ENCODE measurements at places on chromosomes 4 and X.

- no peak for DNase-seq
Measured at GRCh38 chr4:108834835-108835384, 72.1 kb upstream of the ETNPPL start.

DNA sequence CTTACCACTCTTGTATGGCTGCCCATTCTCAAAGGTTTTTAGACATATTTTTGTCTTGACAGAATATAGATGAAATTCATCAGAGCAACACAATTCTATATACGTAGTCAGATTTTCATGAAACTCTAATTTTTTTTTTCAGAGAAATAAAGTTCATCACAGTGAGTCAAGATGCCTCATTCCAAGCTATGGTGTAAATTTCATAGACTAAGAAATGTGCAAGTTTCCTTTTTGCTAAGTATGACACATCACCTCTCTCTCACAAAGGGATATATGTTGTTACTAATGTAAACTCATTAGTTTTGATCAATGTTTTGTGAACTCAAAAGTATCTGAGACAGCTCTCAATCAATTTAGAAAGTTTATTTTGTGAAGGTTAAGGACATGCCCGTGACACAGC, 60.4 kb upstream of the ATXN3L start:
- DNase-seq: no peak

GRCh38 chr4:159204566-159204965, 101.7 kb downstream of the RAPGEF2 start:
- DNase-seq: no peak

DNA sequence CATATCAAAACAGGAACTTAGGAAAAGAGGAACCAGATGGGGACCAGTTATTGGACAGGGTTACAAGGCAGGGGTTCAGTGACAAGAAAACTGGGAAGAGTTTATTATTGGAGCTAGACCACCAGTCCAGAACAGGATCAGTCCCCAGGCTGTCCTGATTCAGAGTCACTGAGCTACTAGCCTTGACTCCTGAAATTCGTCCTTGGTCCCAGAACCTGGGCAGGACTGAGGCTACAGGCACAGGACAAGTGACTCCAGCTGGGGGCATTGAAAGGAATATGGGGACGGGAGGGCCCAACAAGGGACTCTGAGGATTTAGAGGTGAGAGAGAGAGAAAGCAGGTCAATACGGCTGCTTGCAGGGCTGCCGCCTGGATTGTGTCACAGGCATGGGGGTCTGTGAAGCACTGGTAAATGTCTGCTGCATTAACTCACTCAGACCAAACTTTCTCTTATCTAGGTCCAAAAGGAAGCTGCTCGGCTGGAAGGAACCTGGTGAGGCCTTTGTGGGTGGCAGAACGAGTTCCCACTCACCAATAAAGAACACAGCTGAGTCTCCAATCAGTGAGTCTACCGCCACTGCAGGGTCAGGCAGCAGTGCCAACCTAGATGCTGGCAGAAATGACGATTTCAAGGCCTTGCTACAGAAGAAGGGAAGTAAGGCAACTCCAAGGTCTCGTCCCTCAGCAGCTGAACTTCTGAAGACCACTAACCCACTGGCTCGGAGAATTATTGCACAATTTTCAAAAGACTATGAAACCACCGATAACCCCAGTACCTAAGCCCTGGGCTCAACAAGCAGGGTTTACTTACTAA, 11.3 kb upstream of the RTL5 start:
- no peak for DNase-seq

DNA sequence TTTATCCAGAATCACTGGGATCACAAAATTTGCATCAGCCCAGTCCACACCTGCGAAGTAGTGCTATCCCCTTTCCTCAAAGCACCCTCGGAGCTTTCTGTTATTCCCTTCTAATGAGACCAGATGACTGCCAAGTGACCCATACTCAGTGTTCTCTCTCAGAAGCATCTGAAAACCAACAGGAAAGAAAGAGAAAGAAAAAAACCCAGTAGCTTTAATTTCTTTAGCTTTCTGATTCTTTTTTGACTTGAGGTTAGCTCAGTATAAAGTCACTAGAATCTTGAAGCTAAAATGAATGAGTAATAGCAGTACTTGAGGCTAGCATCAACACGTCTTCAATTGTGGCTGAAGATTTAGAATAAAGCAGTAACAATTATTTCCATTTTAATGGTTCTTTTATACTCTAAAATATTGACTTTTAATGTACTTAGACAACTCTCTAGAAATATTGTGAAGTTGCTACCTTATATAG, 124.4 kb downstream of the ANK2 start:
- no peak for DNase-seq

GRCh38 chr4:38914854-38915253, 47.2 kb downstream of the FAM114A1 start:
- no peak for DNase-seq

DNA sequence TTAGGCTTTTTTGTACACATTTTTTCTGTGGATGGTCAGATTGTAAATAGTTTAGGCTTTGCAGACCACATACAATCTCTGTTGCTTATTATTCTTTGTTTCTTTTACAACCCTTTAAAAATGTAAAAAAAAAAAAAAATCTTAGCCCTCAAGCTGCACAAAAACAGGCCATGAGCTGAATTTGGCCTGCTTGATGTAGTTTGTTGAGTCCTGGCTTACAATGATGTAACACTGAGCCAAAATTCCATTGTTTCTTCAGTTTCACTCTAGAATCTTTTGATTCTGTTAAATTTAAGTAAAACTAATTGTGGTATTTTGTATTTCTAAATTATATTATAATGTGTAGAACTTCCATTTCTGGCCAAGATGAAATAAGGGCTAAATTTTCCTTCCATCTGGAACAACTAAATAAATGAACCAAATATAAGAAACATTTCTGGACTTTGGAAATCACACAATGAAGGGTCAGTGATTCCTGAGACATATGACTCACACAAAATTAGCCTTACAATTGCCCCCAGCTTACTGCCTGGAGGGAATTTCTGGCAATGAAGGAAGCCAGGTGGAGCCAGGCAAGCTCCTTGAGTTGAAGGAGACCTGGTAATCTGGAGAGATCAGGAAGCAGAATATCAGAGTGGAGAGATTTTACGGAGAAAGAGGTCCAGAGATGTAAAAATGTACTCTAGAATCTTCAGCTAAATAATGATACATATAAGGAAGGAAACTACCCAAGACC, 29.8 kb downstream of the IQCM start:
- DNase-seq: no peak

DNA sequence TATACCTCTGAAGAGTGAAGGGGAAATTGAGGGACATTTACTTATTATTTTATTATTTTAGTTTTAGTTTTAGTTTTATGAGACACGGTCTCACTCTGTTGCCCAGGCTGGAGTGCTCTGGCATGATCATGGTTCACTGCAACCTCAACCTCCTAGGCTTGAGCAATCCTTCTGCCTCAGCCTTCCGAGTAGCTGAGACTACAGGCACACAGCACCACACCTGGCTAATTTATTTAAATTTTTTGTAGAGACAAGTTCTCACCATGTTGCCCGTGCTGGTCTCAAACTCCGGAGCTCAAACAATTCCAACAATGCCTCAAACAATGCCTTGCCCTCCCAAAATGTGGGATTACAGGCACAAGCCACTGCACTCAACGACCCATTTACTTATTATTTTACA, 68.4 kb upstream of the BMP2K start:
- no peak for DNase-seq

DNA sequence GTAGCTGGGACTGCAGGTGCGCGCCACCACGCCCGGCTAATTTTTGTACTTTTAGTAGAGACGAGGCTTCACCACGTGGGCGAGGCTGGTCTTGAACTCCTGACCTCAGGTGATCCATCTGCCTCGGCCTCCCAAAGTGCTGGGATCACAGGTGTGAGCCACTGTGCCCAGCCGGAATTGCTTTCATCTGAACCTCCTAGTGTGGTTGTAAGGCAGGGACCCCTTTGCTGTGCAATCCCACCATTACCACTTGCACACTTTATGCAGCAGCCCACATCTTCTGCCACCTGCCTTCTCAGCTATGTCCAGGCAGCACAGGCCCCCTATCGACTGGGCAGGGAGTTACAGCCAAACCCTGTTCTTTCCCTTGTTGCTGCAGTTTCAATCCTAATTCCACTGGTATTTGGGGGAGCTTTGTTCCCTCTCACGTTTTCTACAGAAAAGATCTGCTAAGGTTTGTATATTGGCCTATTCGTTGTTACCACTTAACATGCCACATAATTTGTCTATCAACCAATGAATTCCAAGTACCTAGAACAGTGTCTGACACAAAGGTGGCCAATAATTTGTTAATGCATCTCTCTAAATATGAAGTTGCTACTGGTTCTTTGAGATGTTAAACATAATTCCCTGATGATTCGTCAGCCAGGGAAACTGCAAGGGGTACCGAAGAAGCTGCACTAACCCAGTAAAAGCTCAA, 6.5 kb downstream of the RPL39 start:
- peak; percentile 14 for DNase-seq

DNA sequence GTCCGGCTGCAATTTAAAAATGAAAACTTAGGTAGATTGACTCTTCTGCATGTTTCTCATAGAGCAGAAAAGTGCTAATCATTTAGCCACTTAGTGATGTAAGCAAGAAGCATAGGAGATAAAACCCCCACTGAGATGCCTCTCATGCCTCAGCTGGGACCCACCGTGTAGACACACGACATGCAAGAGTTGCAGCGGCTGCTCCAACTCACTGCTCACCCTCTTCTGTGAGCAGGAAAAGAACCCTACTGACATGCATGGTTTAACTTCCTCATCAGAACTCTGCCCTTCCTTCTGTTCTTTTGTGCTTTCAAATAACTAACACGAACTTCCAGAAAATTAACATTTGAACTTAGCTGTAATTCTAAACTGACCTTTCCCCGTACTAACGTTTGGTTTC, 41.0 kb downstream of the MAP7D3 start:
- DNase-seq: no peak

- no peak for DNase-seq
Measured at GRCh38 chr4:142721187-142721586, 124.9 kb downstream of the INPP4B start.

- no peak for DNase-seq
Measured at GRCh38 chrX:44871114-44871645, 1.8 kb upstream of the KDM6A start.

GRCh38 chr4:148693913-148694649, 251.9 kb upstream of the NR3C2 start:
- DNase-seq: no peak

DNA sequence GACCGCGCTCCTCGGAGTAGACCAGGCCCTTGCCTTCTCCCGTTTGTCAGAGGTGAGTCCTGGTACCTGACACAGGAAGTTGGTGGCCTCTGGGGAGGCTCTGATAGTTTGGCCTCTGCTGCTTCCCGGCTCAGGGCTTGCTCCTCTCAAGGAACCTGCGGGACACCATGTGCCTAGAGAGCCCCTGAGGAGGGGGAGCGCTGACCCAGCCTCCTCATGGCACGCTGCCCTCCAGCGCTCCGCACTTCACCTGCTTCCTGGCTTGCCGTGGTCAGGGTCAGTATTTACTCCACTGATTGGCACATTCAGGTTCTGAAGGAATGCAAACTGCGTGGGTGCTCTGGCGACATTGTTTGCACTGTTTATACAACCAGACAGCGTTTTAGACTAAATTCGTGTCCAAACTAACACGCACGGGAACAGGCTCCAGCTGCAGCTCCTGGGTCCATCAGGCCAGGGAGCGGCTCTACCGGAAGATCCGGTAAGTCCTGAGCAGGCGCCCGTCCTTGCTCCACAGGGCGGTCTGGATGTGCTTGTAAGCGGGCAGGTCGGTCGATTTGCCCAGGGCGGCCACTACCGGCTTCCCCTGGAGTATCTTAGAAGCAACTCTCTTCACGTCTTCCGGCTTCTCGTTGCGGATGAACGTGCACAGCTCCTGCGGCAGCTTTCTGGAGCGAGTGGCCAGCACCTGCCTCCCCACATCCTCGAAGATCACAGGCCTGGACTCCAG, 121.6 kb upstream of the GRID2 start:
- DNase-seq: no peak

DNA sequence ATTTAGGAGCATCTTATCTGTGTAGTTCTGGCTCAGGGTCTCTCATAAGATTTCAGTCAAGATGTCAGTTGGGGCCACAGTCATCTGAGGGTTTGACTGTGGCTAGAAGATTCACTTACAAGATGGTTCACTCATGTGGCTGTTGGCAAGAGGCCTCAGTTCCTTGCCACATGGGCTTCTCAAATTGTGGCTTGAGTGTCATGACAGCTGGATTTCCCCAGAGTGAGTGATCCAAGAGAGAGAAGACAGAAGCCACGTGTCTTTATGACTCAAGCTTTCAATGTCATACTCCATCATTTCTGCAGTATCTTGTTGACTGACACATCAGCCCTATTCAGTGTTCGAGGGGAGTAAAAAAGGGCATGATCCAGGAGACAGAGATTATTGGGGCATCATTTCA, 131.3 kb upstream of the AP1S2 start:
- DNase-seq: no peak

DNA sequence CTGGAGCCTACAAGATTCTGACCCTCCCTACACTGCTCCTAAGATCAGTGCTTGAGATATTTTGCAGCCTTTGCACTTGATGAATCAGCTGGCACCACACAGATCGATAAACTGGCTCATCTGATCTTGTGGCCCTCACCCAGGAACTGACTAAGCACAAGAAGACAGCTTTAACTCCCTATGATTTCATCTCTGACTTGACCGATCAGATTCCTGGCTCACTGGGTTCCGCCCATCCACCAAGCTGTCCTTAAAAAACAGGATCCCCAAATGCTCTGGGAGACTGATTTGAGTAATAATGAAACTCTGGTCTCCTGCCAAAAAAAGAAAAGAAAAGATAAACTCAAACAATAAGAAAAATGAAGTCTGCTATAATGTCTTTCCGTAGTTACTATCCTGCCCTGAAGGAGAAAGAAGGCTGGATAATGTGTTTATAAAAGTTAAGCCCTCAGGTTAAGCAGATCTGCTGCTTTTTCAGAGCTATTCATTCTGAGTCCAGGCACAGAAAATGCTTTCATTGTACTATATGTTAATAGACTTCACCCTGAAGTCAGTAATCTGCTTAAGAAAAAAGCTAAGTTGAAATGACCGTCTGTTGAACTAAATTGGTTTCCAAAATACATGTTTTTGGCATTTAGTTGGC, 795.2 kb downstream of the TRIML1 start:
- no peak for DNase-seq

- no peak for DNase-seq
Measured at GRCh38 chr4:79330720-79331119, 4.9 kb upstream of the NAA11 start.

GRCh38 chr4:10085386-10085785, 31.2 kb downstream of the WDR1 start:
- DNase-seq: no peak

- DNase-seq: no peak
Measured at GRCh38 chr4:26135331-26135730, 185.5 kb upstream of the RBPJ start.

- DNase-seq: no peak
Measured at GRCh38 chrX:53974529-53974928, 69.7 kb downstream of the PHF8 start.

DNA sequence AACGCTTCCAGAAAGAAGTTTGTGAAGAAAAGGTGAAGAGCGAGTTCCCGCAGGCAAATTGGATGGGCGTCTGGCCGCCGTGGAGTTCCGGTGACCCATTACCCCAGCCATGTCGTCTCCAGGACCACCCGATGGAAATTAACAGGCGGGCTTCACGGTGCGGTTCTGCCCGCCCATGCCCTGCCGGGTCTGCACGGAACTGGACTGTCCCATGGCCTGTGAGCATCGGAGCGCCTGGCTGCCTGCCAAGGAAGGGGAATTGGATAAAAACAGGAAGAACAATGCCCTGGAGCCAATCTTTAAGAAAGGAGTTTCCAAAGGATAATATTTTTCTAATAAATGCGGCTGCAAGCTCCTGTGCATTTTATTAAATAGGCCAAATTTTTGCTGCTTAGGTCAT, 319.8 kb upstream of the SLC7A11 start:
- no peak for DNase-seq
